ENCODE measurements at places on chromosomes 11 and 22.

GRCh38 chr11:130858215-130858614 is 58.1 kb downstream of the SNX19 start:
- DNase-seq = no peak

- no peak for DNase-seq
Measured at GRCh38 chr11:6468712-6469495, 4.8 kb downstream of the TRIM3 start.

- DNase-seq = no peak
Measured at GRCh38 chr11:12390687-12391110, 13.3 kb downstream of the PARVA start.

DNA sequence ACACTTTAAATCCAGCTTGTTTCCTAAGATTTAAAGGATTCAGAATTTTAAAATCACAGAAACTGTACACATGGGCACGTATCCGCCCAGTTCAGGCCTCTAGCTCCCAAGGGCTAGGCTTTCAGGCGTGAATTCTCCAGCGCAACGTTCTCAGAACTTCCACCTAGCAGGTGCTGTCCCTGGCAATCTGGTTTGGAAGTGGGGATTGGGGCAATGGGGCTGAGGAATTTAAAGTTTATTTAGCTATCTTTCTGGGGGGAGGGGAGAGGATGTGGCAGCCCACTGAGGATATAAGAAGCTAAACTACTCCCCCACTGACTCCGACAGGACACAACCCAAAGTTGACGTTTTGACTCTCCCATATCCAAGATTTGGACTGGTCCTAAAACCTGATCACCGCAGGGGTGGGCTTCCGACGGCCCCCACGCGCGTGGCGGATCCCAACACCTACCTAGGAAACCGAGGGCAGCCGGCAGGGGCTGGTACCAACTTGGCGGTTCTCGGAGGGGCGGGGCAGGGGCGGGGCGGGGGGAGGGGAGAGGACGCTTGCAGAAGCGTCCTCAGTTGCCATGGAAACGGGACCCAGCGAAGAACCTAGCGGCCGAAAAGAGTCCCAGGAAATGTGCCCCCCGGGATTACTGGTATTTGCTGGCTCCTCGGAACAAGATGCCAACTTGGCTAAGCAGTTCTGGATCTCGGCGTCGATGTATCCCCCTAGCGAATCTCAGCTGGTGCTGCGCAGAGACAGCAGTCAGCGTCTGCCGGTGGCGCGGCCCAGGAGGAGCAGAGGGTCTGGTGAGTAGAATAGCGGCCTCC is at the start of gene HOATZ:
HOATZ (plus strand) TSS at position 563 of the 816 bp plus-strand sequence; CDS start at position 570, 7 bp downstream.
- no peak for DNase-seq

- DNase-seq = no peak
Measured at GRCh38 chr11:45217991-45218390, 68.2 kb downstream of the SYT13 start.

DNA sequence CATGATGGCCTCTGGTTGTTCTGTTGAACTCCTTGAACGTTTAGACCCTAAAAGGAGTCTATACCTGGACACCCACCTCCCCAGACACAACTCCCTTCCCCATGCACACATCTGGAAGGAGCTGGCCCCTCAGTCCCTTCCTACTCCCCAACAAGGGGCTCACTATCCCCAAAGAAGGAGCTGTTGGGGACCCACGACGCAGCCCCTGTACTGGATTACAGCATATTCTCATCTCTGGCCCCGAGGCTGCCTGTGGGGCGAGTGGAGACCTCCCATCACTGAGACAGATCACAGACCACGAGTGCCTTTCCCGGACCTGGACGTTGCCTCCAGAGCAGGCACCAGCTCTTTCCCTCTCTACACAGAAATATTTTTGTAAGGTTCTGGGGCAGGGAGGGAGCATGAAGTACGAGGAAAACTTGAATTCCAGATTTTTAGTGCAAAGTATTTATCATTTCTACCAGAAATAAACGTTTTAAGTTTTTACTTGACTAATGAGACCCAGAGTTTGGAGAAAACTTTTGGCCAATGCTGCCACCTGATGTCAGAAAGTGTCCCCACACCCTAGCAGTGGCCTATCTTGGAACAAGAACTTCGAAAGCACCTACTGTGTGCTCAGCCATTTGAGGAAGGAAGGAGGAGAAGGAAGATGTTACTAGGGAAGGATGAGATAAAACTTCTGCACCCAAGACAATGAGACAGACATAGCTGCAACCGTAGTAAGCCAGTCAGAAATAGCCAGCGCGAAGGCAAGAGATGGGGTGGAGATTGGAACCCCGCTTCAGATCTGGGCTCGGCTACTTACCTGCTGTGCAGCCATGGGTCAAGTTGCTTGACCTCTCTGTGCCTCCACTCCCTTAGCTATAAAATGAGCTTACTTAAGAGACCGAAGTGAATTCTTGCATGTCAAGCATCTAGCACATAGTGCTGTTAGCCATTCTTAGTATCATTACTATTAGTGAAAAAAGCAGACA is 10.2 kb upstream of the POU2F3 start:
- no peak for DNase-seq

GRCh38 chr22:27795053-27795452 is 6.5 kb downstream of the MN1 start:
- DNase-seq = no peak

DNA sequence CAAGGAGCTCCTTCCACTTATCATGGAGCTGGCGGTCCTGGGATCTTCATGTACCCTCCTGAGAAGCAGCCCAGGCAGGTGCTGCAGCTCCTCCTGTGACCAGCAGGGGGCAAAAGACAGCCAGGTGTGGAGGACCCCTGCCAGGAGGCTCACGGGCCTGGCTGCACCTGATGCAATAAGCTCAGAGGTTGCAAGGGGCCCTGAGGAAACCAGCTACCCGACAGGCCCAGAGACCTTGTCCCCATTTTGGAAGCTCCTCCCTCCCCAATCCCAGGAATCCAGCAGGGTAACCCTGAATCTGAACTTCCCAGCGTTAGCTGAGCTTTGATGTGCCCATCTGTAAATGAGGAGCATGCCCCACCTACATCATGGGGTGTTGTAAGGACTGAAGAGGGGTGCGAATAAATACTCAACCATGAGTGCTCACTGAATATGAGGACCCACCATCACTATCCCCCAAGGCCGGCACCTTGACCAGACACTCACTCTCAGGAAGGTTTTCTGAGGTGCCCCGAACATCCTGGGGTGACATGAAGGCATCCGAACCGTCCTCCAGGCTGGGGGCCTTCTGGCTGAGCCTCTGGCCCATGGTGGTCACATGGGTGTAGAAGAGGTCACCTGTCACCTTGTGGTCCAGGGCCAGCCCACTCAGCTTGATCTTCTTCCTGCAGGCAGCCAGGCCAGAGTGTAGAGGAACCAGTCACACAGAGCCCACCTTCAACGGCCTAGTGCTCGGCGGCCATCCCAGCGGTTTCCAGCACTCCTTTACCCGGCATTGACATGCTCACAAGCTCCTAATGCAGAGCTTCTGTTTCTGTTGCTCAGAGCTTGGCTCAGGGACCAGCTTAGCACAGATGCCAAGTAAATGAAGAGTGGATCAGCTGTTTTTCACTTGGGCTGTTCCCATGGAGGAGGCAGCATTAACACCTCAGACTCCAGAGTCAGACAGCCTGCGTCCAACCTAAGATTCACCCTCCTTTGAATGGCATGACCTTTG is 21.7 kb downstream of the SLC43A1 start:
- DNase-seq = peak; percentile 46

- no peak for DNase-seq
Measured at GRCh38 chr11:36254713-36255112, 34.5 kb downstream of the COMMD9 start.

GRCh38 chr22:20423008-20423905 is 14.4 kb downstream of the SCARF2 start:
- no peak for DNase-seq

GRCh38 chr11:134207538-134208239 is 16.1 kb downstream of the NCAPD3 start:
- DNase-seq = peak; percentile 19

DNA sequence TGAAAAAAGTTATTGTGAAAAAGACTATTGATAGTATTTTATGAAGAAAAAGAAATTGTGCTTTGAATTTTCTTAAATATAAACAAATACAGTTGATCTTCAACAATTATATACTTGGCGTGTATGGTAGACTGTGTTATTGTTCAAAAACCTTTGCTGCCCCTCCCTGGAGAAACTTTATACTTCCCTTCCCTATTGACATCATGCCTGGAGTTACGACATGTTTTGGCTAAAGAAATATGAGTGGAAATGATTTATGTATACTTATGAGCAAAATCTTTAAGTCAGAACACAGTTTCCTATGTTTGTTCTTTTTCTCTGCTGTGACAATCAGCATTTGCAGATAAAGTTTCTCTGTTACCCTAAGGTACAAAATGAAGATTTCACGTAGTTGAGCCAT is 243.8 kb downstream of the TMEM135 start:
- DNase-seq = no peak

DNA sequence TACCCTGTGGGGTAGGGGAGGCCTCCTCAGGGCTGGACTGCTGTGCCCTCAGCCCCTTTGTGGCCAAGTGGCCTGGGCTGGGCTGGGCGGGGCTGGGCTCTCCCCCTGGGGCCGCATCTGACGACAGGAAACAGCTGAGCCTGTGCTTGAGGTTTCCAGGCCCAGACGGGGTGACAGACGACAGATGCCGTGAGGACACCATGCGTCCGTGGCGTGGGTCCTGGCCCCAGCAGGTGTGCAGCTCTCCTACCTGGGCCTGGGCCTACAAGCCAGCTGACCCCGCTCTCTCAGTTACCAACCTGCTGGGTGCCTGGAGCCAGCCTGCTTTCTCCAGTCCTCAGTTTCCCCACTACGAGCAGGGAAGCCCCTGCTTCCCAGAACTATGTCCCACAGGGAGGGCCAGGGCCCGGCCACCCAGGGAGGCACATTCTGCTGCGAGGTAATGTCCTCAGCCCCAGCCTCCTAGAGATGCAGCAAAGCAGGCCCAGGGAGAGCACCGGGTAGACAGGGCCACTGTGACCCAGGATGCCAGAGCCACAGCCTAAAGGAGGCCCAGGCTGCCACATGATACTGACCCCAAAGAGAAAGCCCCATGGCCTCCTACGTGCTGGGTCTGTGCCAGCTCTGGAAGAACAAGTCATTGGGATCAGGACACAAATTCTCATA is 181.3 kb downstream of the IGLL1 start:
- no peak for DNase-seq

DNA sequence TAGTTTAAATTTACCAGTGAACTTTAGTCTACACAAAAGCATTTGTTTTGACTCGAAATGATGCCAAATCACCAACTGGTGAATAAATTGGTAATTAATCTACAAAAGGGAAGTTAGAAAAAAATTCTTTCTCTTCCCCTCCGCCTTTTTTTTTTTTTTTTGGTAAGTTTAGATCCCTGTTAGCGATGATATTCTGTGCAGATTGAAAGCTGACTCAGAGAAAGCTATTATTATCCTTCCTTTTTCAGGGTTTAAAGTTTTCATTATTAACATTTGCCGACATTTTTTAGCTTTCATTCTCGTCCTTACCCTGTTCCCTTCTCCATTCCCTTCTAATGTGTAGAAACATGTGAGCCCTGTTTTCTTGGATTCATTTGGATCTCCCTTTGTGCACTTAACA is 16.8 kb upstream of the NUP160 start:
- DNase-seq = no peak

- no peak for DNase-seq
Measured at GRCh38 chr22:44566911-44567310, 68.9 kb upstream of the RTL6 start.

DNA sequence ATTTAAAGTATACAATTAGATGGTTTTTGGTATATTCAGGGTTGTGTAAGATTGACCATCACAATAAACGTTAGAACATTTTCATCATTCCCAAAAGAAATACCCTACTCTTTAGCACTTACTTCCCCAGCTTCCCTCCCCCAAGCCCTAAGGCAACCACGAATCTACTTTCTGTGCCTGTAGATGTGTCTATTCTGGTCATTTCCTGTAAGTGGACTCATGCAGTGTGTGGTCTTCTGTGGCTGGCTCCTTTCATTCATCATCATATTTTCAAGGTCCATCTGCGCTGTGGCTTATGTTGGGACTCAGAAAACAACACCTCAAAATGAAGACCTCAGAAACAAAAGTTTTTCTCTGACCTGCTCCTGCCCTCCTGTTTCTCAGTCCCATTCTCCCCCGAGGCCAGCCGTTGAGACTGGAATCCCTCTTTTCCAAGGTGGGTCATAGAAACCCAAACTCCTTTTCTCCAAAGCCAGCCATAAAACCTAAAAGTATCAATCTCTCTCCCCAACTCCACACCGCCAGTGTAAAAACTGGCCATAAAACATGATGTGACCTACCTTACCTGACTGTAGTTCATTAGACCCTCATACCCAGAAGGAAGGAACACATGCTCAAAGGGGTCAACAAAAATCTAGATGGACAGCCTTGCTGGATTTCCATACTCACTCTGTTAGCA is 12.9 kb upstream of the TMPRSS13 start:
- no peak for DNase-seq

- peak; percentile 43 for DNase-seq
Measured at GRCh38 chr22:25404928-25405816, 159.3 kb upstream of the GRK3 start.

DNA sequence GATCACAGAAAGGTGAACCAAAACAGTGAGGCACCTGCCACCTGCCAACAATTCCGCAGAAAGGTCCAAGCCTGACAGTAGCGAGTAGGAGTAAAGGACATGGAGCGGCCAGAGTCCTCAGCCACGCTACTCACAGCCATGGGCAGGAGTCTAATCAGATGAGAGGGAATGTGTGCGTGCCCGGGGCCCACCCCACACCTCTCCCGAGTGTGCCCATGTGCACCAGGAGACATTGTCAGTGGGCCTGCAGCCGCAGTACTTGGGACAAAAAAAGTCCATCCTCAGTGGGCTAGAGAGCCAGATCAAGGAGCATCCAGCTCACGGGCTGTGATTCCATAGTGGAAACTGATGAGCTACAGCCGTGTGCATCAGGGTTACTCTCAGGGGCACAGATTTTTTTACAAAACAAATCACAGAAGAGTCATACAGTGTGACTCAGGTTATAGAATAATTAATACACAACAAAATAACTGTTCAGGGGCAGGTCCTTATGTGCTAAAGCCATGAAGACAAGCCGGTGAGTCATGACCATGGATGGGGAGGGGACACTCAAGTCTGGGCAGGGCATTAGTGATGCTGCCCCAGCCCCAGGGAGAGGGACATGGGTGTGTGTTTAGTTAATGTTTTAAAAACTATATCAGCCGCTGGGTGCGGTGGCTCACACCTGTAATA is 12.0 kb downstream of the SART1 start:
- no peak for DNase-seq

DNA sequence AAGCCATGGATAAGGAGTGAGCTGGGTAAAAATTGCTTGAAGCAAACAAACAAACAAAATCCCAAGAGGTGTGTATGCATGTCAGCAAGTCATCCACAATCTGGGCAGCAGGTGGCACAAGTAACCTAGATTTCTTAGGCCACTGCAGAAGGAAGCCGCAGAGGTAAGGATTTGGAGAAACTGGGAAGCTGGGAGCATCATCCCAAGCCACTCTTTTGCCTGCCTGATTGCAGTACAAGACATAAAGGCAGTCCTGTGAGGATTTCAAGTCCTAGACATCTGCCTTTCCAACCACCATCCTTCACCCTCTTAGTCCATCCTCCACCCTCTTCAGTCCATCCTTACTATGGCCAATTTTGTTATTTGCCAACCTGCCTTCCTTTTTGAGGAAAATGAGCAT is 67.2 kb upstream of the BMAL1 start:
- DNase-seq = no peak

Measured in stimulated activated CD8-positive, alpha-beta memory T cell treated with anti-CD3 and anti-CD28 coated beads, Interleukin-15, amount 100 ng/mL, for 24 hours (primary cell).